IMR-90 (cell line): ENCODE measurements at places on chromosomes 1 and 21. TPM values are rescaled to one million over a fixed set of nuclear protein-coding genes. Genes with fewer than 3 reads are reported as not detected.

The TSPAN2 gene
- total RNA-seq, result 0.18 and 0.83 TPM in 2 replicates

The MSH4 gene
- under 0.01 TPM in 2 replicates for total RNA-seq

The SHE gene
- not detected in 2 replicates for total RNA-seq

The VPS13D gene
- total RNA-seq, result 16.3 and 18.1 TPM in 2 replicates

The SPTA1 gene
- total RNA-seq, result not detected in 2 replicates

The CFHR1 gene
- total RNA-seq, result not detected in 2 replicates

- DNase-seq, result no peak
Observed at GRCh38 chr1:220438741-220439140, 89.2 kb upstream of the MARK1 start.

DNA sequence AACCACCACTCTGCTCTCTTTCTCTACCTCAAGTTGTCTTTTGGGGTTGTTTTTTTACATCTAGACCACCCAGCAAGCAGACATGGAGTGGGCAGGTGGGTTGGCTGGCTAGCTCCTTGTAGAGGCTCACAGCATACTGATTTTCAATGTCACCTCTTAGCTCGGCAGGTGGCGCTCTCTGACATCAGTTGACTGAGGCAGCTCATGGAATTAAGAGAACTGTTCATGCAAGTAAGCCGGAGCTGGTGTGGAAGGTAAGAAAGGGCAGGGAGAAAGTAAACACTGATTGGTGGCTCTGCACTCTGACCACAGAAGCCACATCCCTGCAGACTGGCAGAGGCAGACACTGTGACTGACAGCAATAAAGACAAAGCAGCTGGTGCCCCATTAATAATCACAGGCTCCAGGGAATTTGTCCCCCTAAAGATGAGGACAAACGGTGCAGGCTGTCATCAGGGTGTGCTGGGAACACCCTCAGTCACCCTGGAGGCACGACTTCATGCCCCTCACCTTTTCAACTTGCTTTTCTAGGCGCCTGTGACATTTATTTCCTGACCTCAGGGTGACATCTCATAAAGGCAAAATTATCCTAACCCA, 226.8 kb downstream of the LMX1A start:
- DNase-seq, result peak; percentile 9

GRCh38 chr21:42461881-42462877, 33.8 kb downstream of the RSPH1 start:
- no peak for DNase-seq

DNA sequence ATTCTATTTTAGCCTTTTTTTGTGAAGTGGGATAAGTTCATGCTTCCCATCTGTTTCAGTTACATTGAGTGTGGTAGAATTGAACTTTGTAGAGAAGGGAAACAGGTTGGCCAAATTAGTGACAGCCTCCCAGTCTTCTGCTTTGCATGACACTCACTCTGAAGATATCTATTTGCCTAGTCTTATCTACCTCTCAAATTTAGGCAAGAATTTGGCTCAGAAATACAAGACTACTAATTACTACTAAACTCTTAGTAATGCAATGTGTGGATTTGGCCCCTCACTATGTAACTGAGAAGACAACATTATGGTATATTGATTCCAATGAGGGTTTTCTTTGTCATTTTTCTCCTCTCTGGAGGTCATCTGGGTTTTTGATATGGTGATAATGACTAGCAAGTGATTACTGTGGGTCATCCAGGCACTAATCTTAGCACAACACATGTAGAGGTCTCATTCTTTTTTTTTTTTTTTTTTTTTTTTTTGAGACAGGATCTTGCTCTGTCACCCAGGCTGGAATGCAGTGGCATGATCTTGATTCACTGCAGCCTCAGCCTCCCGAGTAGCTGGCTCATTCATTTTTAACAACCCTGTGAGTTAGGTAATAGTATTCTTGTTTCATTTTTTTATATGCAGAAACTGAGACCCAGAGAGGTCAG, 6.3 kb downstream of the FAM20B start:
- peak; percentile 49 for DNase-seq

DNA sequence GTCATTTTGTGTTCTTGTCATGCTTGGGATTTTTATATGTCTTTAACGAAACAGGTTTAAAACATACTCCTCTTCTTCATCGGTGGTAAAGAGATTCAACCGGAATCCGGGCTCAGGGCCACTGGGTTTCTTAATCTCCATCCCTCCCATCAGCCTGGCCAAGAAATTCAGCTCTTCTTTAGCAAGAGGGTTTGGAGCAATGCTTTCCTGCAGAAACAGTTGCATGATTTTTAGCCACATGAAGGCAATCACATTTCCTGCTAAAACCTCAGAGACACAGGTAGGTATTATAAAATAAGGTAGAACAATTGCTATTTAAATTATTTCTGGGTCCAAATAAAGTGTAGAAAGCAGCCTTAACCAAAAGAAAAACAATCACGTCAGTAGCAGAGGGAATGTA, 22.7 kb upstream of the LSM10 start:
- no peak for DNase-seq

GRCh38 chr1:29243023-29243870, 6.9 kb downstream of the PTPRU start:
- no peak for DNase-seq

GRCh38 chr1:9659328-9659727, 7.8 kb downstream of the PIK3CD start:
- peak; percentile 89 for DNase-seq

DNA sequence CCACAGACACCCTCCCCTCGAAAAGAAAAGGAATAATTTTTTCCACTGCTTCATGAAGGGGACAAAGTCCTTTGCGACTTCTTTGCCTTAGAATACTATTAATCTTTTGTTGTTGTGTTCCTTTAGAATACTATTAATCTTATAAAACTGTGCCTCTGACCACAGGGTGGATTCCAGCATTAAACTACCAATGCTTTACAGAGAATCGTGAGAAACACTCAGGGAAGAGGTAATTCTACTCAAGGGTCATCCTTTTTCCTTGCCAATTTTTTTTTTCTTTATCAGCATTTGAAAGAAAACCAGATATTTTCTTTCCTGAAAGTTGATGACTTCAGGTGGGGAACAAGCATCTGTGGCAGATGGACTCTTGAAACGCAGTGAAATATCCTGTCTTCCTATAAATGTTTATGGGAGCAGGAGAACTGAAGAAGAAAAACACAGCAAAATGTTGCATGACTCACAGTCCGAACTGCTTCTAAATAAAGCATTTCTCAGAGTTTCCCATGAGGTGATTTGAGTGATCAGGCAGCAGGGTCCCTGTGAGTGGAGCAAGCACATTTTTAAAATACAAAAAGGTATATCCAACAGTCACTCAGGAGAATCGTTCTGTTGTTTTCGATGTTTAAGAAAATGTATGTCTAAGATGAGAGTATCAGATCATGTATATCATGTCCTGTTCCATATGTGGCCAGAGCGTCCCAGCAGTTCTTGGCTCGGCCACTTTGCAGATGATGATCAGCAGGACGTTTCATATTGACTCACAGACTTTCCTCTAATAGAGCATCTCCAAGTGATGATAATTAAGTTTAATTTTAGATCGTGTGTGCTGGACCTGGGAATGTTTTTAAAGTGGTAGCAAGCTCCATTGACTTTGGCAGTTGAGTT, 154.2 kb upstream of the RUNX1 start:
- peak; percentile 93 for DNase-seq

GRCh38 chr21:43016728-43017127, 42.4 kb downstream of the PKNOX1 start:
- no peak for DNase-seq

GRCh38 chr1:7043719-7044535, 258.7 kb downstream of the CAMTA1 start:
- DNase-seq, result no peak

DNA sequence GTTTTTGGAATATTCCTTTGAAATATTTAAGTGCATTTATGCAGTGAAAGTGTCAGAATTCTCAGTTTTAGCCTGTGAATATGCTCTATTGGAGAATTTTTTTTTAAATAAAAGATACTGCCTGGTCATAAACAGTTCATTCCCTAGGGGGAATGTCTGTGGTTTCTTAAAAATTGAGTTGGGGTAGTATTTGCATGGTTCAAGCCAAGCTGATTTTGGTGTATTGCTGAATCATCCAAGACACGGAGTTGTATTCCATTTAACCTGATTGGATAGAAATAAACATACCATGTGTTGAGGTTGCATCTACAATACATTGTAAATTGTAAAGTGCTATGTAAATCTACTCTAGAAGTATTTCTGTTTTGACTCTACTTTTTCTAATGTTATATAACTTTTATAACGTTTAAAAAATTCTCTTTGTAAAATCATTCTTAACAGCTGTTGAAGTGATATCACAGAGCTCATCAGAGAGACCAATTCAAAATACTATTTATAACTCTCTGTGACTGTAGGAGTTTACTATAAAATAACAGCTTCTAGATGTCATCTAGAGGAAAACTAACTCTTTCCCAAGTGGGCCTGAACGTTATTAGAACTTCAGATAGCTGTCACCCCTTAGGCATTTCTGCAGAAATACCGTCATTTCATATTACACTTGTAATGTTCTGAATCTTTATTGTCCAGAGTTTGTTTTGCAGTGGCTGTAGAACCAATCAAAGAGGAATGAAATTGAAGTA, 199.1 kb downstream of the USP25 start:
- DNase-seq, result no peak

- DNase-seq, result no peak
Observed at GRCh38 chr1:43531906-43532584, 1.4 kb downstream of the PTPRF start.

DNA sequence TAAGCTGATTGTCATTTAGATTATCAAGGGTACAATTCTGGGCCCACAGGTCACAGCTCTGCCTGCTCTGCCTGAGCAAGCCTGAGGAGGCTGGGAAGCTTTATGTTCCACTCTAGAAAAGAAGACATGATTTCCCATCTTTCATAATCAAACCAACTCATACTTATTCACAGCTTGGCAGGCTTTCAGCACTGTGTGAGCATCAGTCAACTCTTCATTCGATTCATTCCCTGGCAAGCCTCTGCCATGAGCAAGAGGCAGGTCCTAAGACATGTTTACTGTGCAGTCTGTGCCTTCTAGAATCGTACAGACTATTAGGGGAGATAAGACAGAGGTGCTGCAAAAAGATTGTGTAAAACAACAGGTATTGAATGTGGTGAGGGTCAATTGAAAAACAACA, 24.5 kb upstream of the KIRREL1 start:
- peak; percentile 95 for DNase-seq

DNA sequence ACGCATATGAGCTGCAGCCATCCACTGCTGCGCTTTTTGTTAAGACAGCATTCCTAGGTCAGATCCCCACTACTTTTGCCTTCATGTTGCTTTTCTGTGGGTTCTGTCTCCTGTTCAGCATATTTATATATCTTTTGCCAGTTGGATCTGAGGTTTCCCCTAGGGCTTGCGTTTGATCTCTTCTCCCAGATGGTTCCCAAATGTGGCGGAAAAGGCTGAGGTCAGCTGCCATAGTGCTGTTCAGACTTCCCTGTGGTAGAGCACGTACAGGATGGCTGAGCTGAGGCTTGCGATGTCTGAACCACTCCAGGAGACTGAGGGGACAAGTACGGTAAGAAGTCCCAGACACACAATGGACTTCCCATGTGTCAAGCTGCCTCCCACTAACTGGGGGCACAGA, 39.8 kb downstream of the COL6A1 start:
- DNase-seq, result no peak

DNA sequence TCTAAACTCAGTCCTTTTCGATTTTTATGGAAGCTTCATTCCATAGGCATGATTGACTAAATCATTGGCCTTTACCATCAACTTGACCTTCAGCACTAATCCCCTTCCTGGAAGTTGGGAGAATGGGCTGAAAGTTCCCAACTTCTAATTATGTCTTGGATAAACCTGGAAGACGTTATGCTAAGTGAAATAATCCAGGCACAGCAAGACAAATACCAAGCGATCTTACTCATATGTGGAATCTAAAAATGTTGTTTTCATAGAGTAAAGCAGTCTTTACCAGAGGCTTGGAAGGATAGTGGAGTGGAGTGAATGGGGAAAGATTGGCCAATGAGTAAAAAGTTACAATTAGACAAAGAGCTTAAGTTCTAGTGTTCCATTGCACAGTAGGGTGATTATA, 1453.2 kb downstream of the PLA2G4A start:
- peak; percentile 41 for DNase-seq

DNA sequence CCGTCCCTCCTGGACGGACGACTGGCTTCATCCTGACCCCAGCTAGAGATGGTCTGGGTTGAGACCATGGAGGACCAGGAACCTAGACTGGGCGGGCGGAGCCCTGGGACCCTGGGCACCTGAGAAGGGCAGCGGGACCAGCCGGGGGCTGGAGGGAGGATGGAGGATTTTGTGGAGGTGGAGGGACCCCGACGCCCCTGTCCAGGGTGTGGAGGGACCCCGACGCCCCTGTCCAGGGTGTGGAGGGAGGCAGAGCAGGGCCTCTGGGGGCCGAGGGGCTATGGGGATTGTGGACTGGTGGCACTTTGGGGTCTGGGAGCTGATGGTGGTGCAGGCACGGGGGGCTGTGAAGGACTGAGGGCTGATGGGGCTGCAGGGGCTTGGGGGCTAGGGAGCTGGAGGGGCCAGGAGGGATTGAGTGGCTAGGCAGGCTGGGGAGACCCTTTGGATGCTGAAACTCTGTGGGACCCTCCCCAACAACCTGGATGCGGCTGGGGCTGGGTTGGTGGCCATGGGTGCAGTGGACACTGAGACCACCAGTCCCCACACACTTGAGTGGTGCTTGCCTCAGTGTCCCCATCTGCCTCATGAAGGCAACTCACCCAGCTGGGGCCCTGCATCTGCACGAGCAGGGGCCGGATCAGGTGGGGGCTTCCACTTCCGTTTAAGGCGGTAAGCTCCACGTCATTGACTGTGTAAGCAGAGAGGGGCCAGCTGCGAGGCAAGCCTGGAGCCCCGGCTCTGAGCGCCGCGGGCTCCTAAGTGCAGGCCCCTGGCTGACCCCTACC, 7.4 kb downstream of the GJC2 start:
- no peak for DNase-seq

- DNase-seq, result no peak
Observed at GRCh38 chr1:200302921-200303290, 106.9 kb downstream of the ZNF281 start.

DNA sequence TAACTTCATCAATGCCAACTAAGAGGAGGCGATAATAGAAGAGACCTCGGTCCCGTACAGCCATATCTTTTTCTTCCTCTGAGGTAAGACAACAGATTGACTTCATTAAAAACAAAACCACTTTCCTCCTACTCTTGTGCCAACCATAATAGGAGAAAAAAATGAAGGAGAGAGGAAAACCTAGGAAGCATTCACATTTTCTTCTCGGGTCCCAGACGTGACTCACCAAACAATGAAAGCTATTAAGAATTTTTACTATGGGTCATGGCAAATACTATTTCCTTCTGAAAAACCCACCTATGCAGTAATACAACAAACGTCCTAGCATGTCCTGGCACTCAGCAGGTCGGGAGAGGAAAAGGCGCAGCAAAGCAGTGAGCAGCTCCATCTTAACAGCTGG, 8.6 kb upstream of the BCL2L15 start:
- no peak for DNase-seq
